Activated CD4-positive, alpha-beta T cell treated with anti-CD3 and anti-CD28 coated beads, Interleukin-2, amount 10 ng/mL, durations not matched to agents 24 days and 14 days (primary cell): ENCODE measurements at places on chromosomes 4 and X. TPM values are rescaled to one million over a fixed set of nuclear protein-coding genes. Genes with fewer than 3 reads are reported as not detected.
A peak's percentile ranks its signal among the peaks of the same experiment; 100 is the strongest.

GRCh38 chr4:74715706-74716435, 78.5 kb downstream of the BTC start:
- DNase-seq, result no peak

DNA sequence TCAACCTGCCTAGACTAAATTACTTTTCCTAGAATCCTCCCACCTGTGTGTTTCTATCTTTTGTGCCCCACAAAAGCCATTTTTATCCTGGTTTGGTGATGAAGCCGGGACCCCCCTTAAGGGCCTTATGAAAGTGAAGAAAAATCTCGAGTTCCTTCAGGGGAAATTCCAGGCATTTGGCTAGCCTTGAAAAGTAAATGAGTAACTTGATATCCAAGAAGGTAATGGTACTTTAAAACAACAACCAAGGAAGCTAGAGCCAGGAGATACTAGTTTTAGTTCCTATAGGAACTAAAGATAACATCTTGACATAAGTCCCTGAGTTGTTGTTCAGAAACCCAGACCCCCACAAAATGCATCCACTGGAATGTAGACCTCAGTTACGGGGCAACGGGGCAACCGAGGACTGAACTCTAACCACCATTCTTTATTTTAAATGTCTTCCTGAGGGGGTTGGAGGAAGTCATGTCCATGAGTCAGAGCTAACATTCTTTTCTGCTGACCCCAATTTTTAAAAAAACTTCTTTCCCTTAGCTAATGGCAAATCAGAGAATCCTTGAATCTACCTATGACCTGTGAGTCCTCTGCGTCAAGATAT, 73.9 kb downstream of the VCX3A start:
- no peak for DNase-seq

DNA sequence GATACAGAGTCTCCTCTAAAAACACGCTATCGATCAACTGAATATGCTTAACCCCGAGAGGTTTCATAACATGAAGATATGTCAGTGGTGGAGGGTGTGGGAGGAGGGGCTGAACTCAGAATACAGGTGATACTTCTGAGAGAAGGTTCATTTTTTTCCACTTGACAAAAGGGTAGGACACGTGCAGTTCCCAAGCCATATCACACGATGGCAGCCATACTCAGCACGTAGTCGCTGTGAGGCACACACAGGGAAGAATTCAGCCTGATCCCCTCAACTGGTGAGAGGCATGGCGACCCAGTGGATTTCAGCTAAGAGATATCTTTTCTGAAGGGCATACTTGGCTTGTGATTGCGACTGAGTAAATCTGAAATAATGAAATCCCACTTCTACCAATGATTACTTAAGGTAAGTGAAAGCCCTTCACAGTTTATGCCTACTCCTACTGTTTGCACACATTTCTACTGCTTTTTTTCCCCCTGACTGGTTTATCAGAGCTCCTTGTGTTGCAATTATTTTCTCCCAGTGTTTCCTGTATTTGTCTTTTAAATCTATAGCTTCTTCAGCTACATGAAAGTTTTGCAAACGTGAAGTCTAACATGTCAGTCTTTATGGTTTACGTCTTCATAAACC, 133.1 kb downstream of the CORIN start:
- peak; percentile 57 for DNase-seq

DNA sequence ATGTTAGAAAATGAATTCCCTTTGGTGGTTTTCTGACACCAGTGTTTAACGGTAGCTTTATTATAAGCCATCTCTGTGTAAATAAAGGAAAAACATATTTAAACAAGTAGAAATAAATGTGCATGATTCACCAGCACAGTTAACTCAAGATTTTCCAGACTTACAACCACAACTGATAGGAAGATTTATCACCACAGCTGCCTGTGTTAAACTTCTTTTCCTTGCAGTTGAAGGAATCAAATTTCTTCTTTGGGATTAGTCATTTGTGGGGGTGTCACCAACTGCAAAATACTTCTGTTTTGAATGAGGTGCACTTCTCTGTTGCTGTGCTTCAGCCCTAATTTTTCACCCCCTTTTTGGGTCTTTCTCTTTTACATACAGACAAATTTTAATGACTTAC, 128.1 kb upstream of the STK26 start:
- DNase-seq, result no peak

DNA sequence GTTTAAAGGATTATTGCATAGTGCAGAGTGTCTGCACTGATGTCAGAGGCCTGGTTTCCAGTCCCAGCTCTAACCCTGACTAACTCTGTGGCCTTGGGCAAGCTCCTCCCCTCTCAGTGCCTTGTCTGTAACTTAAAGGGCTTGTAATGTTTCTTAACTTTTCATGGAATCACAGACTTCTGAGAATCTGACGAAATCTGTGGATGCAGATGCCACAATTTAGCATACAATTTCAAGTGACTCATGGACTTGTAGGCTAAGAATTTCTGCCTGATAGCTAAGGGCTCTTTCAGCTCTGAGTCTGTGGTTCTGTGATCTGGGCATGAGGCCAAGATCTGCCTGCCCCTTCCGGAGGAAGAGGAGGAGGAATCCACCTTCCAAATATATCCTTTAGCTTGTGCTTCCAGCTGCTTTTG, 236.9 kb downstream of the AR start:
- DNase-seq, result no peak

GRCh38 chr4:53702334-53703266, 111.3 kb upstream of the LNX1 start:
- peak; percentile 56 for DNase-seq

DNA sequence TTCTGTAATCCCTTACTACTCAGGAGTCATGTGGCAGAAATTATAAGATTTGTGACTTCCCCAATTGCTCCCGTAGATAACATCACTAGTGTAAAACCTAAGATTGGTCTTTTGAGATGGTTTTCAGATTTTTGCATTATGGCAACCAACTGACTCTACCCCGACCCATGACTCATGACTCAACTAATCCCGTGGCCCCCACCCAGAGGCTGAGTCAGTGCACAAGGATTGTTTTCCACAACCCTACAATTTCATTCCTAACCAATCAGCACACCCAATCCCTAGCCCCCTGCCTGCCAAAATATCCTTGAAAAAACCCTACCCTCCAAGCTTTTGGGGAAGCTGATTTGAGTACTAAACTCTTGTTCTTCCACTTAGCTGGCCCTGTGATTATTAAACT, 109.4 kb upstream of the FAM9C start:
- DNase-seq, result no peak

GRCh38 chr4:140048419-140048995, 105.5 kb downstream of the MAML3 start:
- no peak for DNase-seq

CT45A2 gene
- not detected in 2 replicates for total RNA-seq

- DNase-seq, result no peak
Observed at GRCh38 chrX:47247999-47248320, 15.2 kb downstream of the USP11 start.

- no peak for DNase-seq
Observed at GRCh38 chrX:134418317-134419113, 41.5 kb upstream of the HPRT1 start.

DNA sequence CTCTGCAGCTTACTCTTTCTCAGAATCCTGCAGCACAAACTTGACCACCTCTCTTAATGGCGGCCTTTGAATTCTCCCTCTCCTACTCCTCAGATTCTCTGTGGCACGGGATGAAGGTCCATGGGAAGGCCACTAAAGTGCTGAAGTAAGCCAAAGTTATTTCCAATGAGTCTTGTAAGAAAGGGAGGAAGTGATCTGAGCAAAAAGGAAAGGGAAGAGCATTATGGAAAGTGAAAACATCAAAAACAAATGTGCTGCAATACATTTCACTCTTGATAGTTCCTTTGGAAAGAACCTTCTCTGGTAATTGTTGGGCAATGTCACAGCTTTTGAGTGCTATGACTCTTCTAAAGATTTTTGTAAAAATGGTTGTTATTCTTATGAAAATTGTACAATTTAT, 54.3 kb upstream of the CAMK2D start:
- DNase-seq, result no peak

DNA sequence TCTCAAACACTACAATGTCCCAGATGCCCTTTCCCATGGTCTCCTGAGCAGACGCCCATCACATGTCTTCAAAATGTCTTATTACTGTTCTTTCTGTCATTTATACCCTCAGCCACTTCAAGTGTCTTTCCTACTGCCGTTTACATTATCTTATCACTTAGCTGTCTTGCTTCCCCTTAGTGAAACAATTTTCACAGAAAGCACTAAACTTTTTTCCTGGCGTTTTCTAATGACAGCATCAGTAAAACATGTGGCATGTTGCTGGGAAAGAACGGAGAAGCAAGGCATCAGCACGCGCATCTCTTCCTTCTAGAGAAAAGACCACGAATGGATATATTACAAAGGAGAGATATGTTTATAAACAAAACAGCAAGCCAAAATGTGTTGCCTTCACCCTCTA, 189.7 kb upstream of the SLIT2 start:
- no peak for DNase-seq

- DNase-seq, result no peak
Observed at GRCh38 chr4:95821867-95822266, 18.0 kb upstream of the PDHA2 start.

PAK3 gene
- total RNA-seq, result 0.07 and 0.30 TPM in 2 replicates

POU4F2 gene
- total RNA-seq, result not detected in 2 replicates

AGTR2 gene
- total RNA-seq, result not detected in 2 replicates

USP17L11 gene
- not detected in 2 replicates for total RNA-seq

PPEF1 gene
- total RNA-seq, result not detected in 2 replicates

DNA sequence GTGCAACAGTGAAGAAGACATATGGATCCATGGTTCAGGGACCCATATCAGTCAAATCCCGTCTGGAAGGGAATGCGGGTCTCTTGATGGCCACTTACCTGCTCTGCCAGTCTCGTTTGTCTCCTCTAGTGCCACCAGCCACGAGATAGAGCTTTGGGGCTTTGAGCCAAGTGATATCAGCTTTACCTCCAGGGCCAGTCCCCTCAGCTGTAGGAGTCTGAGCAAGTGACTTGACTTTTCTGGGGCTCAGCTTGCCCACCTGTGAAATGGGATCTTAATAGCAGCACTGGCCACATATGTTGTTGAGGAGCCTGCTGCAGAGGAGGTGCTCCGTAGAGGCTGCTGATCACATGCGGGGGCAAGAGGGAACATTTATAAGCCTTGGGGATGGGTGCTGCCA, 1.2 kb downstream of the SLC2A9 start:
- DNase-seq, result no peak

SCML1 gene
- total RNA-seq, result 1.4 and 1.7 TPM in 2 replicates

DNA sequence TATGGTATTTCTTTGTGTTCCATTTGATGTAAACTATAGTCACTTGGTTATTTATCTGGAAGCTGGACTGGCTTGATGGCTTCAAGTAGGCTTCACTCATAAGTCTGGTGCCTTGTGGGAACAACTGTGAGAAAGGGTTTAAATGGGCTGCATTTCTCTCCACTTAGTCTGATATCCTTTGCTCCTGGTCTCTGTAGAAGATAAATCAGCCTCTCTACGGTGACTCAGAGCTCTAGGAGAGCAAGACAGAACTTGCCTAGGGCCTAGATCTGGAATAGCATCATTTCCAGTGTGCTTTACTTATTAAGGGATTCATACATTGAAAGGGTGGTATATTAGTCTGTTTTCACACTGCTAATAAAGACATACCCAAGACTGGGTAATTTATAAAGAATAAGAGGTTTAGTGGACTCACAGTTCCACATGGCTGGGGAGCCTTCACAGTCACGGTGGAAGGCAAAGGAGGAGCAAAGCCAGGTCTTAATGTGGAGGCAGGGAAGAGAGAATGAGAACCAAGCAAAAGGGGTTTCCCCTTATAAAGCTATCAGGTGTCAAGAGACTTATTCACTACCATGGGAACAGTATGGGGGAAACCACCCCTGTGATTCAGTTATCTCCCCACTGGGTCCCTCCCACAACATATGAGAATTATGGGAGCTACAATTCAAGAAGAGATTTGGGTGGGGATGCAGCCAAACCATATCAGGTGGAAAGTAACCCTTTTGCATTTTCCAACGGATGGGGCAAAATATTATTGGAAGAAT, 1746.4 kb upstream of the PCDH7 start:
- DNase-seq, result no peak

RBM41 gene
- total RNA-seq, result 15.7 and 16.2 TPM in 2 replicates

CWH43 gene
- not detected in 2 replicates for total RNA-seq

DNA sequence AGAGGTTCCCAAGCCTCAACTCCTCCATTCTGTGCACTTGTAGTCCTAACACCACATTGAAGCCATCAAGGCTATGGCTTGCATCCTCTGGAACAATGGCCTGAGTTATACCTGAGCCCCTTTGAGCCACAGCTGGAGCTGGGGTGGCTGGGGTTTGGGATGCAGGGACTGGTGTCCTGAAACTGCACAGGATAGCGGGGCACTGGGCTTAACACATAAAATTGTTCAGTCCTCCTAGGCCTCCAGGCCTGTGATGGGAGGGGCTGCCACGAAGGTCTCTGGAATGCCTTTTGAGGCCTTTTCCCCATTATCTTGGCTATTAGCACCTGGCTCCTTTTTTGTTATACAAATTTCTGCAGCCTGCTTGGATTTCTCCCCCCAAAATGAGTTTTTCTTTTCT, 35.5 kb downstream of the CFAP299 start:
- no peak for DNase-seq

- DNase-seq, result no peak
Observed at GRCh38 chr4:40939856-40940255, 190.1 kb downstream of the NSUN7 start.

TSC22D3 gene
- 17.4 and 18.2 TPM in 2 replicates for total RNA-seq

MAGEB2 gene
- not detected in 2 replicates for total RNA-seq

ARHGAP6 gene
- total RNA-seq, result not detected in 2 replicates

GRCh38 chrX:101040197-101040596, 11.7 kb downstream of the TRMT2B start:
- no peak for DNase-seq

DNA sequence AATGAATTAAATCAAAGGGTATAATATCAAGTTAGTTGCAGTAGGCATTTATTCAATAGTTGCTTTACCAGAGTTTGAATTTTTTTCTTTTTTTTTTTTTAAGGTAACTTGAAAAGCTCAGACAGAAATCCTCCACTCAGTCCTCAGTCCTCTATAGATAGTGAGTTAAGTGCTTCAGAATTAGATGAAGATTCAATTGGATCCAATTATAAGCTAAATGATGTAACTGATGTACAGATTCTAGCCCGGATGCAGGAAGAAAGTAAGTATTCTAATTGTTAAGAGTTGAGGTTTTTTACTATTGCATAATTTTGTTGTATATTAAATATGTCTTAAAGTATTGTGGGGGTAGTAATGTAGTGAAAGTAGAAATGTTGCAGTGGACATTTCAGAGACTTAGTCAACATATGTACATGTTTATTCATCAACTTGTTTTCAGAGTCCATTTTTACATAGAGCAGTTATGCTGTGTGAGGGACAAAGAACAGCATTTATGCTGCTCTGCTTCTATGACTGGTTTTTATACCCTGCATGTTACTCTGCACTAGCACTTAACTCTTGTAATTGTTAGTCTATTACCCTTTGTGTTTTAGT, 38.4 kb downstream of the SLAIN2 start:
- DNase-seq, result no peak

GRCh38 chr4:85610450-85610849, 135.5 kb downstream of the ARHGAP24 start:
- no peak for DNase-seq

DNA sequence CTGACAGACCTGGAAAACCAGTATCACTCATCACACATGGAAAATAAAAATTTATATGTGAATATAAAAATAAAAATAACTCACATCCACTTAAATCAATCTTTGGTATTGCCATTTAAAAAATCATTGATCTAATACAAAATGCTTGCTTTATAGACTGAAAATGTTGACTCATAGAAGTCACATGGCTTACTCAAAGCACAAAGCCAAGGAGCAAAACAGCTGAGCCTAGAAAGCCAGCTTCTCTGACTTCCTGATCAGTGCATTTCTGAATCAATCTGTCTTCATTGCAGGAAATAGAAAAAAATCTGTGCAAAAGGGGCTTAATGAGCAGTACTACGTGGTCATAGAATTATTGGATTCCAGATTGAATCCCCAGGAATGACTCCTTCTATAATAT, 176.9 kb upstream of the HS3ST1 start:
- no peak for DNase-seq
